Fibroblast of skin of scalp (primary cell): ENCODE measurements at places on chromosomes 1 and 21.

GRCh38 chr1:155860970-155861510 lies 1.7 kb downstream of the SYT11 start:
- no peak for DNase-seq

DNA sequence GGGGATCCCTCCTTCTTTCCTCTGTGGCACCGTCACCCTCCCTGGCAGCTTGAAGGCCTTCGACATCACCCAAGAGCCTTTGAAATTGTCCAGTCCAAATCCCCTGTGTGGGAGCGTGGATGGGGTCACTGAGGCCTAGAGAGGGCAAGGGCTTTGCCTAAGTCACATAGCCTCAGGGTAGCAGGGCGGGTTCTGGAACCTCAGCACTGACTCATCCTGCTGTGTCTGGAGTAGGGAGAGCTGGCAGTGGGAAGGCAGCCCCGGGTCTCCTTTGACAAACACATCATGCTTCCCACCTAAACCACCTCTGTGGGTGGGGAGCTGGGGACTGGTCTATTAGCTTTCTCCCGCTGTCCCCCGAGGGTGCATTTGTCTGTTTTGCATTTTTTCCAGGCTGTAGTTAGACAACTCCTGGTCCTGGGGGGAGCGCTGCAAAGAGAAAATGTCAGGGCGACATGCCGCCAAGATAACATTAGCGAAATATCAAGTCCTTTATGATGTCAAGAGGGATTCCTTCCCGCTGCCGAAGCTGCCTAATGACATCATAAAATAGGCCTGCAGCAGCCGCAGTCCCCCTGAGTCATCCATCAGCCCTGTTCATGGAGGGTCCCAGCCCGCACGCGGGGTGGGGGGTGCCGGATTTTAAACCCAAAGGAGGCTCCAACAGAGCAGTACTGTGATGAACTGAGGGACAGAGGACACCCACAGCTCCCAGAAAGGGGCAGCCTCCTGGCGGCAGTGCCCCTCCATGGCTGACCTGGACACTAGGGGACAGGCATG lies 77.0 kb upstream of the POU3F1 start:
- no peak for DNase-seq

- DNase-seq, result no peak
Observed at GRCh38 chr1:51570063-51570710, 46.7 kb upstream of the OSBPL9 start.

- DNase-seq, result no peak
Observed at GRCh38 chr1:208156741-208157140, 87.4 kb downstream of the PLXNA2 start.

- DNase-seq, result peak; percentile 14
Observed at GRCh38 chr1:31297277-31298247, 730 bp downstream of the ZCCHC17 start.

DNA sequence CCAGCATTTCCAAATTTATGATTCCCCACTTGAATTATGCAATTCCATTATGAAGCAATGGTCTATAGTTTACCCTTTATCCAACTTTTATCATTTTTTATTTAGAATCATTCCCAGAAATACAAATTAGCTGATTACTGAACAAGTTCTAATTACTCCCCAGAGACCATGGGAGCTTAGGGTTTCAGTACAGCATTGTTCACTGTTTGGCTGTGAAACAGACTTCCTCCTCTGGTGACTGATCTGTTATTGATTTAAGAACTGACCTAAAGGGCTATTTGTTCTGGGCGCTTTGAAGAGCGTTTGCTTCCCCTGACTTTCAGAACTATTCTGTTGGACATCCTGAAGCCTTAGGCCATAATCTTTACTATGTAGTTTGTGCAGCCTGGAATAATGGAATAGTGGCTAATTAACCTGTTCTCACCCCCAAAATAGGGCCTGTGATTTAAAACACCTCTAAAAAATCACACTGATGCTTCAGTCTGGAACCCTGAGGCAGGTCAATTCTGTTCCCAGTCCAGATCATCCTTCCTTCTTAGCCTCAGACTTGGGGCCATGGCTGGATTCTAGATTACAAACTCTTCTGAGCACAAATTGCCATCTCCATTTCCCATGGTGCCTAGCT lies 58.7 kb downstream of the ALG14 start:
- no peak for DNase-seq

DNA sequence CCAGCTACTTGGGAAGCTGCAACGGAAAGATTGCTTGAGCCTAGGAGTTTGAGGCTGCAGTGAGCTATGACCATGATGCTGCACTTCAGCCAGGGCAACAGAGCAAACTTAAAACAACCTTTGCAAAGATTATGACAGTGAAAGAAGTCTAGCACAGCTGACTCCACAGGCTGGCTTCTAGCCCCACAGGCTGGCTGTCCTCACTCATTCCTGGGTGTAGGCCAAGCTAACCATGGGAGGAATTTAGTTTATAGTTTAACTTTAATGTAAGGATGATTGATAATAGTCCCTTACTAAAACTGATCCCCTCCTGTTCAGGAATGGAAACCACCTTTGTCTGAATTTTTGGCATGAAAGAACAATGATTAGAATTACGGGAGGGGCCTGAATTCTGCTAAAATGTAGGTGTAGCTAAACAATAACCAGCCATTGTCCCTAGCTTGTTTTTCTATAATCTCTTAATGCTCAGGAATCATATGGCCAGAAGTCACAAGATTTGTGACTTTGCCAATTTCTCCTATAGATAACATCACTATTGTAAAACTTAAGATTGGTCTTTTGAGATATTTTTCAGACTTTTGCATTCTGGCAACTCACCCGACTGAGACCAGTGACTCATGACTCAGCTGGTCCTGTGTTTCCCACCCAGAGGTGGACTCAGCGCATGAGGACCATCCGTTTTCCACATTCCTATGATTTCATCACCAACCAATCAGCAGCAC lies 28.1 kb upstream of the SGIP1 start:
- peak; percentile 80 for DNase-seq

DNA sequence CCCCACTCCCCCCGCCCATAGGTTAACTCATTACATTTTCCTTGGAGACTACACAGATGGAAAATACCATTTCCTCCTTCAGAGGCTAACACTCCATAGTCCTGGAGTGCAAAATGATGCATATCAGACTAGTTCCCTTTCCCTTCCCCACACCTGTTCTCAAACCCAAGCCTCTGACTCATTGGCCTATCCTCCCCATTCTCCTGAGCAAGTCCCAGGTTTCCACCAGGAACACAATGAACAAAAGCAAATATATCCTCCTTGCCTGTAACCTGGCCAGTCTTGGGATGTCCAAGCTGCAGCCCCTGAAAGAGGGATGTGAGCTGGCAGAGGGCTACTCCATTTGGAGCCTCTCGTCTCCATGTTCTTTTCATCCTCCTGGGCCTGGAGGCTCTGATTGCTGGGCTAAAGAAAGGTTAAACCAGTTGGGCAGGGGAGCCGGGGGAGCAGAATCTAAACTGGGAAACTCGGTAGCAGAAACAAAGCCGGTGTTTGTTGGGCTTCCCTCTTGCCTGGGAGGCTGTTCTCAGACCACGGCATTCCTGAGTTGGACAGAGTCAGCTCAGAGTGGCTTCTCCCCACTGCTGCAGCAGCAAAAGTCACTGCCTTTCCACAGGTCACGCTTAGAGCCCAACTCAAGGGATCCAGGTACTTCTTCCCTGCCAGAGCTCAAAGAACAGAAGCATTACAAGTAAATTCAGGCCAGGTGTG lies 13.9 kb downstream of the SSR2 start:
- no peak for DNase-seq

DNA sequence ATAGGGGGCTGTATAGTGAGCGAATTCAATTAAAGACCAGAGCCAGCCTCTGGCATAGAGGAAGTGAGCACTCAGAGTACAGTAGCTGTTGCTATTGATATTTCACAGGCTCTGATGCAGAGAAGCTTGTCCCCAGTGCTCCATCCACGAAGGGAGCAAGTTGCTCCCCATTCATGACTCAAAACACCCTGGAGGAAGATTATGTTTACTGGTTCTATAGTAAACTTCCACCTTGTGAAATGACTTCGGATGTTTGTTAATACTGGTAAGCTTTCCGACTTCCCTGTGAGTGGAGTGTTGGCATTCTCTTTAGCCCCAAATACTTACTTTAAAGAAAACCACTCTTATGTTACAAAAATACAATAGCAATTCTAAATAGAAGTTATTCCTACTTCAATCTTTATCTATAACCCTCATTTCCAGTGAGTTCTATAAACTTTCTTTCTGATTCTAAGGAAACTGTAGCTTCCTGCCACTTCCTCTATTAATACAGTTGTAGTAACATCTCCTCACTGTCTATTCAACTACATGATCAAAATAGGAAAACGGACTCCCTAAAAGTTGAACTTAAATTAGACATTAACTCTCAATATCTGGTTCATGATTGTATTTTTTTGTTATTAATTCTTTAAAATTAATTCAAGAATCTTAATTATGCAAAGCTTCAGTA lies 46.4 kb downstream of the ZNF281 start:
- no peak for DNase-seq

- DNase-seq, result no peak
Observed at GRCh38 chr1:212683357-212683722, 16.3 kb downstream of the BATF3 start.

- peak; percentile 12 for DNase-seq
Observed at GRCh38 chr1:22870201-22870871, 102.3 kb downstream of the LACTBL1 start.

GRCh38 chr1:202176949-202177927 lies 16.4 kb upstream of the LGR6 start:
- no peak for DNase-seq

DNA sequence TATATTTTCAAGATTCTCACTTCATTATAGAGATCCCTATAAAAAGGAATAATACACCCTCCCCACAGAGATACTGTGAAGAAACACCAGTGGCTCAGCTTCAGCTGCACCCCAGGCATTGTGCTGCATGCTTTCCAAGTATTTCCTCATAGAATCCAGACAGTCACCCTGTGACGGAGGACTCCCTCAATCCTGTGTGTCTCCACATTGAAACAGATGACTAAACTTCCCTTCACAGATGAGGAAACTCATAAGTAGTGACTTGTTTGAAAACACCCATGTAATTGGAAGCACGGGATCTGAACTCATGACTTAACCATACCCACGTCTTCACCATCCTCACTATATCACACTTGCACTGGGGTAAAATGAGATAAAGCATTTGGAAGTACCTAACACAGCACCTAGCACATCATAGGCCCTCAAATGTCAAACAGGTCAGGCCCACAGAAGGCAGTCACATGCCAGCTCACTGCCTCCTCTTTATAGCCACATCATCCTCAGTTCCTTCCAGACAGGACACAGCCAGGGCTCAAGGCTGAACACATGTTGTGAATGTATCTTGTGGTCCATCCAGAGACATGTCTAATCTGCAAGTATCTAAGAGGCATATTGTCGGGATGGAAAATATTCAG lies 55.2 kb downstream of the GPR161 start:
- DNase-seq, result peak; percentile 58

GRCh38 chr1:212698467-212699103 lies 1.1 kb downstream of the BATF3 start:
- no peak for DNase-seq

GRCh38 chr1:57133686-57134085 lies 167.9 kb upstream of the C8B start:
- DNase-seq, result peak; percentile 41

GRCh38 chr1:112620377-112620695 lies 704 bp downstream of the CAPZA1 start:
- DNase-seq, result no peak

- no peak for DNase-seq
Observed at GRCh38 chr21:39400173-39400572, 45.4 kb downstream of the LCA5L start.

DNA sequence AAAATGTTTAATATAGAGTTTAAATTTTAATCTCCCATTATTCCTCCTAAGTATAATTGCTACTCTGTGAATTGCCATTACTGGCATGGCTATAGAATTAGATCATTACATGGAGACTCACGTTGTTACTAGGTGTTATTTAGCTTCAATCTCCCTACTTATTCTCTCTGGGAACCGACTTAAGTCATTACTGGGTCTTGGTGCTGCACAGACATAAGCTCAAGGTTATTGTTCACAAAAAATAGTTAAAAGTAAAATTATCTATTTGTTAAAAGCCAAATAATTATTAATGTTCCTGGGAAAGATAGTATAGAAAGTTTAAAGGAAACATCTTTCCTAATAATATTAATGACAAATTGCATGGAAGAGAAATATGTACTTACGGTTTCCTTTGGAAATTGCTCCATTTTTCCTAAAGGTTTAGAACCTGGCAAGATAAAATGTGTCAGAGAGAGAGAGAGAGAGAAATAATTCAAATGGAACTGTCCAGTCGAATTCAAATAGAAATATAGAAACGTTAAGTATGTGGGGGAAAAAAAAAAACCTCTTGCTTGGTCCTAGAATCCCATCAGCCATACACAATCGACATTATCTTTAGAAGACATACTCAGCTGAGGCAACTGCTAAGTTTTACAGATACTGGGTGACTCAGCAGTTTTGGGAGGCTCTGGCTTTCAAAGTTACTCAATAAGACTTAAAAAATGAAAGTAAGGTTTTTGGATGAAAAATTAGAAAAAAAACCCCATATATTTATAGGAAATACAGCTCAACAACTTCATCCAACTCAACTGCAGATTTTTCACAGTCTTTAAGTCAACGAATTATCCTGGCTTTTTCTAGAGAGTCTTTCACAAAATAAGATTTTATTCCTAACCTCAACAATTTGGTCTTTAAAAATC lies at the start of gene SPTA1:
Gene SPTA1 (minus strand): TSS at position 605 of the 899 bp plus-strand sequence. CDS start 198 bp downstream, at position 407.
- no peak for DNase-seq

- no peak for DNase-seq
Observed at GRCh38 chr1:28910379-28911115, 3.8 kb upstream of the EPB41 start.

- DNase-seq, result peak; percentile 54
Observed at GRCh38 chr1:116886291-116886878, 23.3 kb upstream of the PTGFRN start.

DNA sequence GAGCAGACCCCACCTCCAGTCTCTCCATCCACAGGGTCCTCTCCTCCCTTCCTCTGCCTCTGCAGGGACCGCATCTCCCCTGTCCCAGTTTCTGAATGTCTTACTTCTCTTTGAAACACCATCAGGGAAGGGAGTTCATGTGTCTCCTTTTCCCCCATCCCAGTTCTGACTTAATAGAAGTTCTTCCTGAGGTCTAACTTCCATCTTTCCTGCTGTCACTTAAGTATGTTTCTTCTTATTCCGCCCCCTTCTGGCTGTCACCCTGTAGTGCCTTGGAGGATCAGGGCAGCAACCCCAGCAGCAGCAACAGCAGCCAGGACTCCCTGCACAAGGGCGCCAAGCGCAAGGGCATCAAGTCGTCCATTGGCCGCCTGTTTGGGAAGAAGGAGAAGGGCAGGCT lies 29.3 kb downstream of the MYOG start:
- no peak for DNase-seq

- DNase-seq, result no peak
Observed at GRCh38 chr21:36218691-36219090, 62.1 kb downstream of the DOP1B start.

DNA sequence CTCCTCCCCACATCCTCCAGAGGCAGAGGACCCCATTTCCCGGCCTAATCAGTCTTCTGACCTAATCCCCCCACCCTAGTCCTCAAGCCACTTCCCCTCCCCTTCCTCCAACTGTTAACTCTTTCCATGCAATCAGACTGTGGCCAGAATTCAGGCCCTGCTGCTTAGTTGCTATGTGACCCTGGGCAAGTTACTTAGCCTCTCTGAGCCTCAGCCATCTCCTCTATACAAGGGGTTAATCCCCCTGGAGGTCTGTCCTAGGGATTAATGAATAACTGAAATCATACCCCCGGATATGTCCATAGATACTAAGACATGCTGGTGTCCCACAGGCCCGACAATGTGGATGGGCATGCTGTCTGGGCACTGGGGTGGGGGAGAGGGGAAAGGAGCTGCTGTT lies 18.3 kb downstream of the AHDC1 start:
- DNase-seq, result no peak
